ENCODE measurements at places on chromosomes 7 and 10.

GRCh38 chr7:13016036-13016581 is 328.7 kb downstream of the ARL4A start:
- DNase-seq = no peak

DNA sequence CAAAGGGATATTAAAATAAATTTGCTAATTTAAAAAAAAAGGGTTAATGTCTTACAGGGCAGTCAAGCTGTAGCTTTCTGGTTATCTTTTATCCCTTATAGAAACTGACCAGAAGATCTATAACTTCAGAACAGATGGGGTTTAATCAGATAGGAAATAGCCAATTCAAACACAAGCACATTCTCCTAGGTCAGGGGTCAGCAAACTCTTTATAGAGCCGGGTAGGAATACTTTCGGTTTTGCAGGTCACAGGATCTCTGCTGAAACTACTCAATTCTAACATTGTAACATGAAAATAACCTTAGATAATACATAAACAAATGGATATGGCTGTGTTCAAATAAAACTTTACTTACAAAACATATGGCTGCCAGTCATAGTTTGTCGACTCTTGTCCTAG is 479.8 kb downstream of the ADRA2A start:
- no peak for DNase-seq

DNA sequence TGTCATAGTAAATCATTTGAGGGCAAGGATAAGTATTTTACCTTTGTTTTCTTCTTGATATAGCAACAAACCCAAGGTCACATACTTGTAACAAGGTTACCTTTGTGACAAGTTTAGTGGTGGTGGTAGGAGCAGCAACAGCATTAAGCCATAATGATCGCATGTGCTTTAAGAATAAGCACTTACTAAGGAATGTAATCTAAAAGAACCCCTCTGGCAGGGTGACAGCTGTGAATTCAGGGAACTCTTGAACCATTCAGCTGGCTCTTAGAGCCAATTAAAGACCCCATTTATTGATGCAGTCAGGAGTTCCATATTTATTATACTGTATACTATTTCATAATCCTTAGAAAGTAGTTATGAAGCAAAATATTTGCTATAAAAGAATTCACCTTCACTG is 370.8 kb downstream of the EXOC4 start:
- DNase-seq = no peak

GRCh38 chr10:103932271-103932670 is 14.3 kb upstream of the STN1 start:
- no peak for DNase-seq

DNA sequence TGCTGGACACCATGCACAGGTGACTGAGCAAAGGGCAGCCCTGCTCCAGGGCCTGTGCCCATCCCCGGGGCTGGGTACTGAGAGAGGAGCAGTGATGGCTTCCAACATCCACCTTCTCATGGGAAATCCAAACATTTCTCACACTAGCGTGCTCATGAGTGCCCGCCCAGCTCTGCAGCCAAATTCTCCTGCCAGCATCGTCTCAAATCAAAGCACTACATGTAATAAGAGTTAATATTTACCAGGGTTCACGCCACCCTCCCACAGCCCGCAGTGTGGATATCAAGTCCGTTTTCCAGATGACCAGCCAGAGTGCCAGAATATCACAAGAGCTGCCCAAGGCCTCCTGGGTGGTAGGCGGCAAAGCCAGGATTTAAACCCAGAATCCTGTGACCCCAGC is 12.1 kb downstream of the IL15RA start:
- no peak for DNase-seq

DNA sequence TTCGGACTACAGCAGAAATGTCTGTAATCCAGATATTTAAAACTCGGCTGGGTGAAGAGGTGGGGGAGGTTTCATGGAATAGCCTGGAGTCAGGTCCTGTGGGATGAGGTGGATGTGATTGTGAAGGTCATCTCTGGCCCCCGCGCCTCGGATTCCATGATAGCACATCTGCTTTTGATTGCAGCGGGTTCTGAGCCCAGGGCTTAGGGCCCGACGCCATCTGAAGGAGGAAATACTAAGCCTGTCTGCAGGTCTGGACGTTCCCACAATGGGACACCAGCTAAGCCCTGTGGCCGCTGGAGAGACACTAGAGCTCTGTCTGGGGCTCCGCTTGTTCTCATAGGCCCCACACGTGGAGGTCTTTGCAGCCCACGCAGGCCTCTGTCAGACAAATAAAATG is 328.7 kb downstream of the CXCL12 start:
- DNase-seq = no peak

GRCh38 chr10:83577421-83577820 is 561.9 kb upstream of the GHITM start:
- no peak for DNase-seq

- DNase-seq = no peak
Observed at GRCh38 chr7:134788191-134788590, 8.8 kb downstream of the CALD1 start.

- no peak for DNase-seq
Observed at GRCh38 chr7:134593530-134594392, 44.9 kb downstream of the AKR1B15 start.

GRCh38 chr10:48455392-48456151 is 149.1 kb downstream of the MAPK8 start:
- no peak for DNase-seq

DNA sequence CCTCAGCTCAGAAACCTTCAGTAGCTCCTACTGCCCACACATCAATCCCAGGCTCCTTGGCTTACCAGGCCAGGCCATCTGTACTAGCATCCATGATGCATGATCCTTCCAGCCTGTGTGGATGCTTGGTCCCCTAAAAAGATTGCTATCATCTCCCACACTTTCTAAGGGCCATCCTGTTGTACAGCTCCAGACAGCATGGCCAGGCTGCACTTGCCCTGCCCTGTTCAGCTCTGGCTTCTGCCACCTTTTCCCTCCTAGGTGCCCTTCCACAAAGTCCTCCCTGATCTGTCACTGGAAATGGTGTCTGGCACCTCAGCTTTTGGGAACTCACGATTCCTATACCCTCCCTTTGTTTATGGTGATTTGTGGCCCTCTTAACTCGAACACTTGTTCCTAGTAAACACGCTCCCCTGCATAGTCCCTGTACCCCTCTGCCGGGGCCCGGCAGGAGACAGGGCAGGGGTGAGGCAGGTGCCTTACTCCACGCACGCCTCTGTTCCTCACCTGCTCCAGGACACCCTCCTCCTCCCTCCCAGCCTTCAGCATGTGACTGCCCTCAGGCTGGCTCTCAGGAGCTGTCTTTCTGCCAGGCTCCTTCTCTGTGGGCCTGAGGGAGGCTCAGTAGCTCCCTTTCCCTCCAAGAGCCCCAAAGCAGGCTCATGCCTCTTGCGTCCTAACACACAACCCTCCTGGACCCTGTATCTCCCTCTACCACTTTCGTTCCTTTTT is 71.8 kb downstream of the CDH23 start:
- no peak for DNase-seq

Measured in activated CD4-positive, alpha-beta T cell treated with anti-CD3 and anti-CD28 coated beads for 48 hours (primary cell).